PC-9 (cell line): ENCODE measurements at places on chromosomes 5 and 9.

DNA sequence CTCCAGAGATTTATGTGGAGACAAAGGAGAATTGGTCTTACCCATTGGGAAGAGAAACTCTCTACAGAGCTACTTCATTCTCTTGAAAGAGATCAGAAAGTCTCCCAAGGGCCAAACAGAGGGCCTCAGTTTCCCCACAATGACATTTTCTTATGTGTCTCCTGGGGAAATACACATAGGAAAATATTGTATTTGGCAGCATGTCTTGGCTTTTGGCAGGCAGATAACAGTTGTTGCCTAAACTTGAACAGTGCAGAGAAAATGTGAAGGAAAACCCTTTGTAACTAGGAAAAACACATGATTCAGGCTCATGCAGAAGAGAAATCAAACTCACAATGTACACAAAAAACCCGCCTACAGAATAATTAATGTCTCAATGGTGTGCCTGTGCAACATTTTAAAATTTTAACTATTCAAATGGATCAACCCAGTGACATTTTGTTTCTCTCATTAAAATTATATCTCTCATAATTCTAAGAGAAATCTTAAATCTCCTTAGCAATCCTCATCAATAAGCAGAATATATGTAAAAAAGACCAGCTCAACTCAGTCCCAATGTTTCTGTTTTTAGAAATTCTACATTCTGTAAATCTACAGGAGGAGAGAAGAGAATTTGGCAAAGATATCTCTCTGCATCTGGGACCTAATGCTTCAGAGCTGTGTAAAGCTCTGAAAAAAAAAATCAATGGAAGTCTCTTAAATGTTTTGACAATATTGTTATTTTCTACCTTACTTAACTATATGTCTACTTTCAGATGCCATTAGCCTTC, 205.1 kb downstream of the ADAMTSL1 start:
- DNase-seq = no peak

DNA sequence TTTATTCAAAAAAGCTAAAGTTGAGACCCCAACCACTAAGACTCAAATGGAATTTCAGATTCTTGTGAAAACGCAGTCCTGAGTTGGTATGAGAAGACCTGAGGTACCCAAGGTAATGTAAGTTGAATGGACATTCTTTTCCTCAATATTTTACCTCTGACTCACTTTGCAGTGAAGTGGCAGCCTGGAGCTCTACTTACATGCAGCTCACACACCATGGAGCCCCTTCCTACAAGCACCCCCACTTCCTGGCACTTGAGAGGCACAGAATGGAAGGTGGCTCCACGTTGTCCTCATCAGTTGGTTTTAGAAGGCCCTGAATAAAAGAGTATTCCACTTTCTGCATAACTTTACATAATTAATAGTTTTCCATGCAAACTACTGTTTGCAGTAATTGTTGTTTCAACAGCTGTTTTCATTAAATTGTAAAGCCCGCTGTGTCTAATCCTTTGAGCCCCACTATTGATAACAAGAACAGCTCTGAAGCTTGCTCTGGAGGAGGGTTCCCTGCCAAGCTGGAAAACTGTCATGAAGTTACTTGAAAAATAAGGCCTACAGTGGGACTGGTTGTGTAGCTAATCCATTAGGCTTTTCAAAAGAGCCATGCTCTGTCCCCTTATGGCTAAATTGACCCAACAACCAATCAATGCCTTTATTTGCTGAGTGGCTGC, 102.2 kb upstream of the SPATA31D4 start:
- peak; percentile 51 for DNase-seq

DNA sequence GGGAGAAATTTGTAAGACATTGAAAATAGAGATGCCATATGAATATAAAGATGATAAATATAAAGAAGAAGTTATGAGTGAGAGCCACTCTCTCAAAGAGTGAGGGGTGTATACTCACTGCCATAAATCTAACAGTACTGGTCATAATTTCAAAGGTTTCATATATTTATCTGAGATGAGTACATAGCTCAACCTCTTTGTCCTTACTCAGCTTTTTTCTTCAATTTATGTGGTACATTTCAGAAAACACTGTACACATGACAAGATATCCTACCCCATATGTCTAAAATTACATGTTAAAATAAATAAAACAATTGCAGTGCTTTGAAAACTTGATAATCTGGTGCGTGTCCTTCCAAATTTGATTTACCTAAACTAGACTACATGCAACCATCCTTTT, 5.2 kb upstream of the MCC start:
- no peak for DNase-seq

DNA sequence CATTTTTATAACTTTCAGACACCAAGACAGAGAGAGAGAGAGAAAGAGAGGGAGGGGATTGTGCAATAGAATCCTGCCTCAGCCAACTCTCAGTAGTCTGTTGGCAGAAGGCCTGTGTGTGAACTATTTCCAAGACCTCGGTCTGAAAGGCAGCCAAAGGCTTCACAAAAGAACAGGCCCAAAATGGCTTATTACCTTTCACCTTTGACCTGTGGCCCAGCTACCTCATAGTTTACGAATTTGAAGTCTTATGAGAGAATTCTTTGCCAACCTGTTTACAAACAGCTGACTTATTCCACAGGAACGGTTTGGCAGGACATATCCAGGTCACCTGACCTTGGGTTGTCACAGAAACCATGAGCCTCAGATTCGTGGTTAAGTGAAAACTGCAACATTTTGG, 48.6 kb downstream of the NR2F1-AS1 start:
- DNase-seq = no peak

DNA sequence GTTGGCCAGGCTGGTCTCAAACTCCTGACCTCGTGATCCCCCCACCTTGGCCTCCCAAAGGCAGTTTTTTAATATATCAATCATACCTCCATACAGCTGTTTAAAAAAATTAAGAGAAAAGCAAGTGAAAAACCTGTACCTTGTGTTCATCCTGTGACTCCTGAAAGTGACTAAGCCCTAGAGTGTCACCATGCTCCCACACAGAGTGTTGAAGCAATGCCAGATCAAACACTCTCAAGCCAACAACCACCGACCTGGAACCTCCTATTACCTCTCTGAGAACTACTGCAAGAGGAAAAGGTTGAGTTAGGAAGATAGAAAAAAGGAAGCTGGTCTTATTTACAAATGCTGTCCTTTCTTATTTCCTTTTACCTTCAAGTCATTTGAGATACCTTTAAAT, 123.5 kb downstream of the RASEF start:
- DNase-seq = peak; percentile 78

GRCh38 chr5:180116077-180116999, 44.8 kb upstream of the RNF130 start:
- no peak for DNase-seq
